ENCODE measurements at places on chromosomes 13 and 19.

GRCh38 chr19:18420930-18421329, 1.7 kb downstream of the SSBP4 start:
- no peak for DNase-seq

GRCh38 chr19:29086182-29086581, 126.8 kb downstream of the UQCRFS1 start:
- no peak for DNase-seq

GRCh38 chr19:17496337-17496997, 15.0 kb upstream of the PGLS start:
- DNase-seq, result peak; percentile 43

- no peak for DNase-seq
Observed at GRCh38 chr13:19289180-19289579, 107.6 kb upstream of the TUBA3C start.

DNA sequence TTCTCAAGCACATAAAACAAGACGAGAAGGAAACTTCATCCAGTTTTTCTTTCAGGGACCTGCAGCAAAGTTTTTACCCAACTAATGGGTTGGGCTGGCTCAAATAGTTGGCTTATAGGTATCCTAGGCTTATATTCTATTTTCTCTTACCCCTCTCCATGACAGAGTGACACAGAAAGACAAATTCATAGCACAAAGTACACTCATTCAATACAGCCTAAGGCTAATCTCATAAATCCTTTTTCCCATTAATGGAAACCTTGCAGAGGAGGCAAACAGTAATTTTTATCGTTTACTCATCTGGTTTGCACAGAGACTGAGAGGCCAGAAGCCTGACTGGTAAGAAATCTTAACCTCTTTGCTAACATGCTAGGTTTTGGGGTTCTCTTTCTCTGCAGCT, 1589.9 kb downstream of the SLITRK1 start:
- no peak for DNase-seq

GRCh38 chr13:26561651-26562511, 4.4 kb downstream of the WASF3 start:
- no peak for DNase-seq

GRCh38 chr19:863315-863620, 3.8 kb downstream of the CFD start:
- no peak for DNase-seq

DNA sequence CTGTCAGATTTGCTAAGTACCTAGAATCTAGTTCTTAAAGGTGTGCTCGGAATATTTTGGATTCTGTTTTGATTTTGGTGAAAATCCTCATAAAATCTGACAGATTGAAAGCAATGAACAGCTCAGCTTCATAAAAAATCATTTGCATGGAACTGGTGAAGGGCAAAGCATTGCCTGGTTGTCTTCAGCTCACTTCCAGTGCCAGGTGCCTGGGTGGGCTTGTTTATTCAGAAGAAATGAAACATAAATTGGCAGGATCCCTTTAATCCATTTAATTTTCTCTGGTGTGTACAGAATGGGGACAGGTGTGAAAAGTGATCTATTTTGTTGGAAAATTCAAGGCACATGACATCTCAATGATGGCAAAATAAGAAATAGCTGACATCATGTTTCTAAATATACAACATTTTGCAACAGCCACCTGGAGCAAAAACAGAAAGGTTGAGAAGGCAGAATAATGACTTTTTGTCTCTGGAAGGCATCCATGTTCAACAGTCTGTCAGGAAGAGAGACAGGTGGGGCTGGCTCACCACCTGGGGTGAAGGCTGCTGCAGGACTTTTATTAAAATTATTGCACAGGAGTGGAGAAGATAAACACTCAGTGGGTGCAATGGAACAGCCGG, 52.2 kb downstream of the RFC3 start:
- no peak for DNase-seq

DNA sequence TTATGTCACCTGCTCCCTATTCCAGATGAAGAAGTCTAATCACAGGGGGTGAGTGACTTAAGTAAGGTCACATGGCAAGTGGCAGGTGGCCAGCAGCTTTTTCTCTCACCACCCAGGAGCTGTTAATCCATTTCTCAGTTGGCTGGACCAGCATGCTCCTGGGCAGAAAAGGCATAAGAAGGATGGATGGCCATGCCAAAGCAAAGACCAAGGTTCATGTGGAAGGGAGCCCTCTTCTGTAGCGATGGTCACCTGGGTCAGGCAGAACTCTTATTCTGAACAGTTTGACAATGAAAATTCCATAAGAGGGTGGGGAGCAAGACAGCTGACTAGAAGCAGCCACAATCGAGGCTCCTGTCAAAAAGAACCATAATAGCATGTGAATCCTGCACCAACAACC, 538.1 kb downstream of the SUCLA2 start:
- no peak for DNase-seq

DNA sequence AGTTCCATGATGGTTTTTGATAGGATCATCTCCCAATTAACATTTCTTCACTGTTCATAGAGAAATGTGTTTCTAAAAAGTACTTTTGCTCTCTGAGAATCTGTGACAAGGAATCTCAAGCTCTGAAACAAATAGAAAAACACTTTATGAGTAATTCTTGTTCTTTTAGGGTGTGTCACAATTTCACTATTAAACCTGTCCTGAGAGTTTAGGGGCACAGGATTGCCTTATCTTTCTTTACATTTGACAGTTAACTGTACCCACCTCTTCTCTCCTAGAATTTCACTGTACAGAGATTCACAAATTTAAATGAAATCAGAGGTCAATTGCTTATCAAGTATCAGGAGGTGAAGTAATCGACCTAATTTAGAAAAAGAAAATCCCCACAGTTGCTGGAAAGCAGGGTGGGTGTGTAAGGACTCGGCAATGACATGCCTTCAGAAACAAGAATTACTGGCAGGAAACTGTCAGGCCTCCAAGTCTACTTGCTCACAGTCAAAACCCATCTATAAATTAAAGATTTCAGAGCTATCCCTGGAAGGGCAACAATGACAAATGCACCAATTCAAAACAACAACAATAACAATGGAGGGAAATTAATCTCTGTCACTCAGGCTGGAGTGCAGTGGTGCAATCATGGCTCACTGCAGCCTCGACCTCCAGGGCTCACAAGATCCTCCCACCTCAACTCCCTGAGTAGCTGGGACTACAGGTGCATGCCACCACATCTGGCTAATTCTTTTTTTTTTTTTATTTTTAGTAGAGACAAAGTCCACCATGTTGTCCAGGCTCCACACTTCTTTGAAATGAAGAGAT, 250.2 kb downstream of the ABCC4 start:
- DNase-seq, result no peak

DNA sequence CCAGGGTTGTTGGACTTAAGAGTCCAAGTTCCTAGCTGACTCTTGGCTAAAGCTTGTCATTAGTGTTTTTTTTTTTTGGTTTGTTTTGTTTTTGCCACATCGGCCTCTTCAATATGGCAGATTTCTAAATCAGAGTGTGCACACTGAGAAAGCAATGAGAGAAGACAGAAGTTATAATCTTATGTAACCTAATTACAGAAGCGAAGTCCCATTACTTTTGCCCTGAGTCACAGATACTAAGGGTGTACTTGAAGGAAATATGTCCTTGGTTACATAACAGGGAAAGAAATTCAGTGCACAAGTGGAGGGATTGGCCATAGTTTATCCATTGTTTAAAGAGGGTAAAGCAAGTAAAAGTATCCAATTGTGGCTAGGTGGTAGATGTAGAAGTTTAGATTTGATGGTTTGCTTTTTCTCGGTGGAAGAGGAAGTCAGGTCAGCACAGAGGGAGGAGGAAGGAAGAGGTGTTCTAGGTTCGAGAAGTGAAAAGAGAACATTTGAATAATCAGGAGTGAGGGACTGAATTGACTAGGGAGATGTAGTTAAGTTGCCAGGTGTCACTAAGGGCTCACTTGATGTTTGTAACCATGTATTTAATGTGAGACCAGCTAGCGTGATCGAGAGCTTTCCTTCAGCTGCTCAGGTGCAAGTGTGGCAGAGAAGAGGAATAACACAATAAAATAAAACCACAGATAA, 12.2 kb downstream of the GTF2F2 start:
- DNase-seq, result no peak

GRCh38 chr13:112343591-112343990, 32.6 kb upstream of the SPACA7 start:
- no peak for DNase-seq

DNA sequence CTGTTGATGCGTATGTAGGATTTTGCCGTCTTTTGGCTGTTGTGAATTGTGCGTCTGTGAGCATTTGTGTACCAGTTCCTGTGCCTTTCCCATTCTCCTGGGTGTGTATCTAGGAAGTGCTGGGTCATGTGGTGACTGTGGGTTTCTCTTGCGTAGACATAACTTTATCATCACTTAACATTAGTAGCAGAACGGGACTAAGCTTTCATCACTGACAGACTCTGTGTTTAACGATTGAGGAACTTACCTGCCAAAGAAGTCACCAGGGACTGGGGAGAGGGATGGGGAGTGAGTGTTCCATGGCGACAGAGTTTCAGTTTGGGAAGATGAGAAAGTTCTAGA, 15.0 kb downstream of the FZR1 start:
- no peak for DNase-seq

- no peak for DNase-seq
Observed at GRCh38 chr13:27393101-27393500, 31.3 kb upstream of the GTF3A start.

- no peak for DNase-seq
Observed at GRCh38 chr13:105139048-105139379, 1396.4 kb downstream of the EFNB2 start.

DNA sequence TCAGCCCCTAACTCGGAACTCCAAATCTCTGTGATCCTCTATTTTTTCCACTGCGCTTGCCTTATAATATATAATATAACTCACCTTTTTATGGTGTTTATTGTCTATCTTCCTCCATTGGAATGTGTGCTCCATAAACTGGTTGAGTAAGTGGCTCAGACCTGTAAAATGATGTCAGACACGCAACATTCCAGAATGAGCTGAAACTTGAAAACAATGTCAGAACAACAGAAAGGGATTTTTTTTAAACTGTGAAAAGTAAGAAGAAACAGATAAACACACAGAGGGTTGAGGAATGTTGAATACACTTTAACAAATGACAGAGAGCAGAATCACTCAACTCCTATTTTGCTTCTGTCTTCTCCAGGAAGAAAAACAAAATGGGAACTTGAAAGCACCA, 19.1 kb upstream of the FAM216B start:
- DNase-seq, result no peak

- DNase-seq, result no peak
Observed at GRCh38 chr19:40627486-40628279, 26.5 kb downstream of the LTBP4 start.
